ENCODE measurements at places on chromosomes 5 and 9. TPM values are rescaled to one million over a fixed set of nuclear protein-coding genes. Genes with fewer than 3 reads are reported as not detected.

ZNF622 gene
- total RNA-seq, result 21.9 TPM

PCDHGB6 gene
- 8.5 TPM for total RNA-seq

MSX2 gene
- total RNA-seq, result 0.88 TPM

ARL10 gene
- 12.4 TPM for total RNA-seq

GLDC gene
- 0.52 TPM for total RNA-seq

MYO10 gene
- total RNA-seq, result 8.5 TPM

Data from posterior vena cava (tissue), 2 donors.